IPS-NIHi11 (cell line): ENCODE measurements at places on chromosomes 6 and 20.
A peak's percentile ranks its signal among the peaks of the same experiment; 100 is the strongest.

GRCh38 chr6:144478483-144478882 lies 193.3 kb downstream of the UTRN start:
- no peak for DNase-seq

GRCh38 chr6:109449795-109450673 lies 5.5 kb downstream of the MICAL1 start:
- no peak for DNase-seq

DNA sequence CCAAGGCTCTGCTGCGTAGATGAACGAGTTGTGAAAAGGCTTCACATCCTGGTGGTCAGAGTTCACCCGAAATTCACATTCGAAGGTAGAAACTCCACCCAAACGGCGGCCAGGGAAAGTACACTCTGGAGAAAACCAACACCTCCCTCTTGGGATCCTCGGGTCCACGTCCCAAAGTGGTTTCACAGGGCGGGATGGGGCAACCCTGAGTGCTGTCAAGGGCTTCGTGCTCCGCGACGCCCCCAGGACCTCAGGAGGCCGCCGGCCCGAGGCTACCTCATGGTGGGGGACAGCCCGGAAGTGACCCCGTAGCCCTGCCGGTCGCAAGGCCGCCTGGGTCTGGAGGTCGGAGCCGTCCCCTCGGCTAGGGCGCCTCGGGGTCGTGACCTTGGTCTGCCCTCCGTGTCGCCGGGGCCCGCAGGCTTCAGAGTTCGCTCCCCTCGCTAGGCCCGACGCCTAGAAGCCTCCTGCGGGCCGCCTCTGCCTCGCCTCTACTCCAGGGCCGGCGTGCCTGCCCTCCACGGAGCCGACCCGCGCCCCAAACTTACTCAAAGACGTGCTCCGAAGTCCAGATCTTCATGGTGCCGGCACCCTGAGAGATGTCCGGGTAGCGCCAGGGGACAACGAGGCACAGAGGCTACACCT lies at the start of gene PRELID3B:
PRELID3B (minus strand) TSS at position 636 of the 645 bp plus-strand sequence; CDS start at position 580, 56 bp downstream.
- no peak for DNase-seq

GRCh38 chr6:81731814-81732213 lies 20.7 kb downstream of the TENT5A start:
- DNase-seq, result no peak

- DNase-seq, result no peak
Measured at GRCh38 chr6:132382630-132383175, 18.6 kb downstream of the MOXD1 start.

GRCh38 chr20:63056236-63057170 lies 49.7 kb upstream of the BHLHE23 start:
- DNase-seq, result peak; percentile 90

DNA sequence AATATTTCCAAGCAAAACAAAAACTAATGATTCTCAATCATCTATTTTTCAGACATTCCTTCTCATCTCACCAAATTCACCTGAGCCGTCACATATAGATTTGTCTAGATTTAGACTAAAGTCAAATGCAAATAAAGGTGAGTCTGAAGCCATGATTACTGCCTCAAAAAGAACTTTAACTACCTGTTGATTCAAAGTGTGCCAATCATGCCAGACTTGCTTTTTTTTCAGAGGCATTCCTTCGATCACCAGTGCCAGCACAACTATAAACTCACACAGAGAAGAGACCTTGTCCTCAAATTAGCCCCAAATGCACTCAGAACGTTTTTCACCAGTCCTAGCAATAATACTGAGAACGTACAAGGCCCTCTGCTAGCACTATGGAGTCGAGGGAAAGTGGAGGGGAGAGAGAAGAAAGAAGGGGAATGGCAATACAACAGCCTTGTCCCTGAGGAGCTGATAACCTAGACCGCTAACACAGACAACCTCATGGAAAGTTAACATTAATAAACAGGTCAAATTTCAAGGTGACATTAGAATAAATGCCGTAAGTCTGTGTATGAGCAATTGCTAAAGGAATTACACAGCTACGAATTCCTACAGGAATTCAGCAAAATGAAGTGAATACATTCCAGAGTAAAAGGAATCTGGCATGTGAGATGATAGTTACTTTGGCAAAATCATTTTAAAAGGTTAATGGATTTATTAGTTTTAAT lies 60.9 kb downstream of the EPB41L2 start:
- no peak for DNase-seq

DNA sequence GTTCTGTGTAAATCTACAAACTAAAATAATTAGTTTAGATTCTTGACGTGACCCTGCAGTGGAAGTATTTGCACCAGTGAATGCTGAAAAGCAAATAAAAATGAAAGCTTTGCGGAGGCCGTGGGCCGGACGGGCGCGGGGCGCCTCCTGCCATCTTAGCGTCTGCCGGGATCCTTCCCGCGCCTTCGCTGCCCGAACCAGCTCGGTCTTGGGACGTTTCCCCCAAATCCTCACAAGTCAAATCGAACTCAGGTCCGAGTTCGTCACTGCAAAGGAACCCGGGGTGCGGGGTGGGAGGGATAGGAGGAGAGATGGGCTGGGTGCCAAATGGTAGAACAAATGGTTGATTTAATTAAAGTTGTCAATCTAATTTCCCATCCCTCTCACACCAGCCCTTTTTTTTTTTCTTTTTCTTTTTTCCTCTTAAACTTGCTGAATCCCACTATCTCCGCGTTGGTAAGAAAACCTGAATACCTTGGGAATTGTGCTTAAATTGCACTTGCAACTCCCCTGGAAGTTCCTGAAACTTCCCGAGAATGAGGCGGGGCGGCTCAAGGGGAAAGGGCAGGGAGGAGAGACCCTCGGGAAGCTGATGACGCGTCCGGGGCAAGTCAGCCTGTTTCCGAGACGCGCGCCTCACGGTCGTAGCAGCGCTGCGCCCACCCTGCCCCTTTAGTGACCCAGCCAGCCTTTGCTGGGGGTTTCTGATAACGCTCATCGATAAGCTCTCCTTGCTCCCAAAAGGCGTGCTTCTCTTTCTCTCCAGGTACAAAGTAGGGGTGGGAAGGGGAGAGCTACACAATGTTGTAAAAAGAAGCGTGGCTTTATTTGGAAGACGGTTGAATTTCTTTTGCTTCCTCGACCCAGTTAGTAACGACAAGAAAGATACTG lies 1.8 kb downstream of the GJA1 start:
- DNase-seq, result peak; percentile 31

- no peak for DNase-seq
Measured at GRCh38 chr6:144077871-144078270, 17.5 kb downstream of the SF3B5 start.

DNA sequence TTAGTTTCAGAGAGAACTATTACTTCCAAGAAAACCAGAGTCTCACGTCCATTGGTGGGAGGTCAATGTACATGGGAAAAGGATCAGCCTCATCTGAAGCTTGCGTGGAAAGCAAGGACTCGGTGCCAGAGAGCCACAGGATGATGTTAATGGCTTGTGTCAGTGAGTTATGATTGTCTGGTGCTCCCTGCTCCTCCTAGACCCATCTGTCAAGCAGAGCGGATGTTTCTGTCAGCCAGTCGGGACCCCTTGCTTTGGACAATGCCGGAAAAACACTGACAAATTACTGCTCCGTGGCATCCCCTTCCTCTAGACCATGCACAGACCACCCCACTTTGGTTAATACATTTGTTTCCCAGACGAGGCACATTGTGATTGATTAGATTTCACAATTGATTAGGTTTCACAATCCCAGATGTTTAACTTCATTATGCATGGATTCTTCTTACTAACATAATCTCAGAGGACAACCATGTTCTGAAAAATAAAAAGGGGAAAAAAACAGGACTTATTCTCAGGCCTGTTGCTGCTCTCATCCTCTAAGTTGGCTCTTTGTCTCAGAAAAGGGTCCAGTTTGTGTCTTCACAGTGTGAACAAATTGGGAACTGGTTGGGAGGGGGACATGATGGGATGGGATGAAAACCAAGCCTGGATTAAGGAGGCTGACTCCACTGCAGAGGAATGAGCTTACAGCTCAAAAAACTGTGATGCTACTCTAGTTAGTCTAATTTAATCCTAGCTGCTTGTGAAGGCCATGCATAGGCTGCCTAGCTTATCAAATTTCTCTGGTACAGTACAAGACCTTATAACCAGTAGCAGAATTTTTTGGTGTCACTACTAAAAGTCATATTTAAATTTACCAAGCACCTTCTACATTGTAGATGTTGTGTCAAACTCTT lies 51.9 kb downstream of the UNC5CL start:
- no peak for DNase-seq

DNA sequence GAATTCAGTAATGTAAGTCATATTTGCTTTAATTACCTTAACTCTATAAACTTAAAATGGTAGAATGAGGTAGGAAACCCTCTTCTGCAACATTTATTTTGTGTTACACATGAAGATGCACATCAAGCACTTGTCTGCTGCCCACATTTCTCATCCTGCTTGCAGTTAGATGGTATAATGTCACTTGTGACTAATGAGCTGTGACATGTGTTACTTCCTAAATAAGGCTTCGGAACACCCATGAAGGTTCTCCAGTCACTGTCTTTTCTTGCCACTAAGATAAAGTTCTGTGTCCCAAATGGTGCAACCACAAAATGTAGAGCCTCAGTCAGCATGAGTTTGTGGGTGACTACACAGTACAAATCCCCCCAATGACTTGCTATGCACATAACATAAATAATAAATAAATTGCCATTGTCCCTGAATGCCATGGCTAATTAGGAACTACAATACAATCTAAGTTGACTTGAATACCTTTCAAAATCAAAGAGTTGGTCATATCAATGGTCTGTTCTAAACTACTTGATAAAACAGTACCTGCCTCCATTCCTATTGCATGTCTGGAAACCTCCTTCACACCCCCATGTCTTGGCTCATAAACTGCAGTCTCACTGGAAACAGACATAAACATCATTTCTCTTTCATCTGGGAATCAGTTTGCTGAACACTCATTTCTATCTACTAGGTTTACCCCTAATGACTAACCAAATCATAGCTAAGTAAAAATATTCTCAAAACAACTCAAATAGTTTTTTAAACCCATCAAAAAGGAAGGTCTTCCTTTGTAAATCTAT lies 157.2 kb downstream of the PTPRK start:
- DNase-seq, result no peak

GRCh38 chr6:111614833-111615582 lies 9.3 kb upstream of the TRAF3IP2 start:
- peak; percentile 67 for DNase-seq

DNA sequence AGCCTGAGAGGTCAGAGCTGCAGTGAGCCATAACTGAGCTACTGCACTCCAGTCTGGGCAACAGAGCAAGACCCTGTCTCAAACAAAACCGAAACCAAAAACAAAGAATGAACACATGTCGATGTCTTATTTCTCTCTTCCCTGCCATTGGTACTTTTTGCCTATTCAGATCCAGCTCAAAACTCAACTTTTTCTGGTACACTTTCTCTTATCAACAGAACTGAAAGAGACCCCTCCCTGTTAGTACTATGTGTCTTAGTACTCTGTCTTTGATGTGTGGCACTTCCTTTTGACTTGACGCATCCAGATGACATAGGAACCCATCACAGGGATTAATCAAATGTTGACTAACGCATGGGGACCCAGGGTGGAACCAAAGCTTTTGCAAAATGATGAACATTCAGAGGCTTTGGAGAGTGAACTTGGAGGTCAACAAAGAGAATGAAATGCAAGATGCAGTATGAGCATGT lies 44.8 kb downstream of the AKAP12 start:
- no peak for DNase-seq

- no peak for DNase-seq
Measured at GRCh38 chr6:81768150-81768942, 15.9 kb upstream of the TENT5A start.

DNA sequence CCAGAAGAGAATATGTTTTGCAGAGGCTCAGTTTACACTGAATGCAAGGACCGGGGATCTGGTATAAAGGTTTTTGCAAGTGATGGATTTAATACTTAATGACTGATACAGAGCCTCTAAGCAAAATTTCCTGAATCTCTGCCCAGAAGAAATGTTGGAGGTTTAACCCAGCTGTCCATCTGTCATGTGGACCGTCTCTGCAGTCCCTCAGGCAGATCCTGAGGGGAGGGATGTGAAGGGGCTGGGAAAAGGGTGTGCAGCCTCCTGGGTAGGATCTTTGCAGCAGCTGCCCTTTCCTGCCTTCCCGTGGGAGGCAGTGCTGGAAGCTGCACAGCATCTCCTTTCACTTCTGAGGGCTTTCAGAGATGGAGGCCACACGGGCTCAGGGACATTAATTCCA lies 207.0 kb downstream of the SLC24A3 start:
- no peak for DNase-seq

GRCh38 chr6:11616200-11616611 lies 78.7 kb downstream of the TMEM170B start:
- no peak for DNase-seq

- DNase-seq, result peak; percentile 35
Measured at GRCh38 chr6:53795702-53796450, 1.1 kb downstream of the LRRC1 start.

GRCh38 chr6:44072452-44072958 lies 54.7 kb downstream of the MRPL14 start:
- no peak for DNase-seq

GRCh38 chr20:20824924-20825584 lies 112.6 kb upstream of the RALGAPA2 start:
- DNase-seq, result peak; percentile 76

- no peak for DNase-seq
Measured at GRCh38 chr6:36138667-36139066, 8.4 kb downstream of the MAPK13 start.

DNA sequence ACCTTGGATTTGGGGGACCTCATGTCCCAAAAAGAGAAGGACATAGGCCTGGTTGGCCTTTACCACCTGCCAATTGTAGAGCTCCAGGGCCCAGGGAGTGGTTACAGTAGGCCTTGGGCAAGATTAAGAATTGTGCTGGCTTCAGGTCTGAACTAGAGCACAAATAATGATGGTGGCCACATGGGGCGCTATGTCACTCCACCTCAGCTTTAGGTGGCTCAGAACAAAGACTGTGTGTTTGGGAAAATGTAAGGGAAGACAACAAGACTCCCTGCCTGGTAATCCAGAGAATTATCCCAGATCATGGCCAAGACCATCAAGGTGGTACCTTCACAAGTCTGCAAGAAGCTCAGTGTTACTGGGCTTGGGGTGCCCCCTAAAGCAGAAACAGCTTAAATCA lies 224.9 kb upstream of the OPRM1 start:
- DNase-seq, result peak; percentile 45

- DNase-seq, result no peak
Measured at GRCh38 chr6:148625609-148626008, 121.2 kb upstream of the UST start.

DNA sequence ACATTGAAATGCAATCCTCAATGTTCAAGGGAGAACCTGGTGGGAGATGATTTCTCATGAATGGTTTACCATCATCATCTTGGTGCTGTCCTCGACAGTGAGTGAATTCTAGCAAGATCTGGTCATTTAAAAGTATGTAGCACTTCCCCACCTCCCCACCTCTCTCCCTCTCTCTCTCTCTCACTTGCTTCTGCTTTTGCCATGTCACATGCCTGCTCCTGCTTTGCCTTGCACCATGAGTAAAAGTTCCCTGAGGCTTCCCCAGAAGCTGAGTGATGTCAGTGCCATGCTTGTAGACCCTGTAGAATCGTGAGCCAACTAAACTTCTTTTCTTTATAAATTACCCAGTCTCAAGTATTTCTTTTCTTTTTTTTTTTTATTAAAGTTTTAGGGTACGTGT lies 60.5 kb downstream of the DST start:
- no peak for DNase-seq
